C1 segment of cervical spinal cord (tissue), 14 donors: ENCODE measurements at places on chromosomes 12 and 14.

DNA sequence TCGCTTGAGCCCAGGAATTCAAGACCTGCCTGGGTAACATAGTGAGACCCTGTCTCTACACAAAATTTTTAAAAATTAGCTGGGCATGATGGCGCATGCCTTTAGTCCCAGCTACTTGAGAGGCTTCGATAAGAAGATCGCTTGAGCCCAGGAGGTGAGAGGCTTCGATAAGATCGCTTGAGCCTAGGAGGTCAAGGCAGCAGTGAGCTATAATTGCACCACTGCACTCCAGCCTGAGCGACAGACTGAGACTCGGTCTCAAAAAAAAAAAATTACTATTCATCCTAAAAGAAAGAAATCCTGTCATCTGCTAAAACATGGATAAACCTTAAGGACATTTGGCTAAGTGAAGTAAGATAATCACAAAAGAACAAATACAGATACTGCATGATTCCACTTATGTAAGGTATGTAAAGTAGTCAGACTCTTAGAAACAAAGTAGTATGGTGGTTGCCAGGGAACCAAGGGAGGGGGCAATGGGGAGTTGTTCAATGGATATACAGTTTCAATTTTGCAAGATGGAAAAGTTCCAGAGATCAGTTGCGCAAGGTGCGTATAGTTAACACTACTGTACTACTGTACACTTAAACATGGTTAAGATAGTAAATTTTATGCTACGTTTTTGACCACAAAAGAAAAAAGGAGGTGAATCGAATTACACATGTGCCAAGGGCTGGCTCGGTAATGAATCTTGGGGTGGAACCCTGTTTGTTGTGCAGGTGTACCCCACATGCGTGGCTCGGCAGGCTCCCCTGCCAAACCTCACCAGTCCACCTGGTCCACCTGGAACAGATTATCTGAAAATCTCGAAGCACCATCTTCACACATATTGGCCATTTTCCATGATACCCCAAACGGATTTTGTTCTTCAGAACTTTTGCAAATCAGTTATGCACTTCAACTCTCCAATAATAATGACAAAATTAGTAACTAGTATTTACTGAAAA, 18.3 kb upstream of the ATP2A2 start:
- no peak for DNase-seq

DNA sequence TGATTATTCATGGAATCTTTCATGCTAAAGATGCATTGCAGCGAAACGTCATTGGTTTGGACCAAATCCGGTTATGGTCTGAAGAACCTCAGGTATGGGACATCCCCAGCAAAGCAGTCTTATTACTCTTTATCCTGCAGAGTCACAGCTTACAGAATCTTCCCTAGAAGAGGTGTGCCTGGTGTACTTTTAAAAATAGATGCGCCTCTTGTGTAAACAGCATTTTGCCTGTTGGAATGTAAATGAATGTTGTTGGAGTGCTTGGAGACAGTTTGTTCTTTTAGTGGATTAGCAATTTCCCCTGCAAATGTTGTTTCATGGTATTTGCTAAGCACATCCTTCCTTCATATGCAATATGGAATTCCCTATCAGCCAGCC, 242.5 kb downstream of the ZFP36L1 start:
- no peak for DNase-seq

DNA sequence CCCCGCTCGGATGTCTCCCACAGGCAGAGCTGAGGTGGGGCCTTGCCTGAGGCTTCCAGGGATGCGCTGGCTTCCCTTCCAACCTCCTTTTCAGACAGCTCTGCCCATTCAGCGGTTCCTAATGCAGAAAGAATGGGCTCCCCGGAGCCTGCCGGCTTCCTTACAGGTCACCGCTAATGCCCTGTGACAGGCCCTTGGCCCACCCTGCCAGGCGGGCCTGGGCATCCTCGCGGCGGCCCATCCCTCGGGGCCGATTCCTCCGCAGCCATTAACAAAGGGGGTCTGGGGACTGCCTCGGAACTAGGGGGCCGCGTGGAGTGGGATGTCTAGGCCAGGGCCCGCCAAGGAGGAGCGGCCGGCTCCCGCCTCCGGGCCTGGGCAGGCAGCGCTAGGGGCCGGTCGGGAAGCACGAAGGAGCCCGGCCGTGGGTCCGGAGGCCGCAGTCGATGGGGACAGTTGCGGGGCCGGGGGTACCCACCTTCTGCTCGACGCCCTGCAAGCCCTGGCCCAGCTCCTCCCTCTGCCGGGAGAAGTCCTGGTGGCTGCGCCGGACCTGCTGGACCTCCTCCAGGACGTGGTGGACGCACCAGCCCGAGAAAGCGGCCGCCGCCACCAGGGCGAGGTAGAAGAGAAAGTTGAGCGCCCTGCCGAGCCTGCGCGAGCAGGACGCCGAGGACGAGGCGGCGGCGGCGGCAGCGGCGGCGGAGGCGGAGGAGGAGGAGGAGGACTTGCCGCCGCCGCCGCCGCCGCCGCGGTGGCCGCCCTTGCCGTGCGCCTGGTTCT, 738 bp downstream of the CKAP4 start:
- DNase-seq = peak; percentile 15

- DNase-seq = no peak
These were observed 286.8 kb downstream of the DIO2 start for GRCh38 chr14:79924551-79924950.

DNA sequence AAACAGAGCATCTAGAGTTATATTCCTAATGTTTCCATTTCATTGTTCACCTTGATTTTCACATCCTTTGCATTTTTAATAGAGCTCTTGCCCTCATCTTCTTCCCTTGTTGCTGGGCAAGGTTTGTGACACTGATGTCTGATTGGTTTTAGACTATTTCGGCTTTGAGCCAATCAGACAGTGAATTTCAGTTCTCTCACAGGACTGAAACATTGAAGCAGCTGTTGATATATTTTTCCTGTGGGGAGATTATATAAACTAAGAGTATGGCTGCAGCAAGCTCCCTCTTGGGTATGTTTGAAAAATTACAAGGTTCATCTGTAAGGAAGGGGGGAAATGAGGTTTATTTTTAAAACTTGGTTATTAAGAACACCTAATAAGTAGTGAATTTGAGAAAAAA, 51.2 kb downstream of the ATF7IP start:
- no peak for DNase-seq

- no peak for DNase-seq
These were observed 5.3 kb downstream of the SLC15A5 start for GRCh38 chr12:16272222-16272621.

GRCh38 chr12:32789916-32790315, 34.2 kb upstream of the YARS2 start:
- no peak for DNase-seq

- no peak for DNase-seq
These were observed 382.4 kb downstream of the APAF1 start for GRCh38 chr12:99027461-99027860.

DNA sequence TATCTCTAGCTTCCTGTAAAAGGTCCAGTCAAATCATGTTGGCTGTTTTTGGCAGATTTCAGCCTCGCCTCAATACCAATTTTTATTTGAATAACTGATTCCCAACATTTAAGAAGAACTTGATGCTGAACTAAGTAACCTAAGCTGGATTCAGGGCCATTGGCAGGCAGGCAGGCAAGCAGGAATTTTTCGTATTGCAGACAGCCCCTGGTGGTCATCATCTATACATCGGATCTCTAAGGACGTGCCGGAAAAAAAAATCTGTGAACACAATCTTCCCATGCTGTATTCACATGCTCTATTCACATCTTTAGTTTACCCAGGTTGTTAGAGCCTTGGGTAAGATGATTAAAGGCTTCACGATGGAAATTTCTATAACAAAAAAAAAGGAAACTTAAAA, 7.0 kb downstream of the VCPKMT start:
- DNase-seq = no peak

GRCh38 chr14:99945732-99946651, 119.2 kb upstream of the EVL start:
- DNase-seq = no peak

- DNase-seq = no peak
These were observed 23.0 kb upstream of the ATP2B1 start for GRCh38 chr12:89731614-89732013.

DNA sequence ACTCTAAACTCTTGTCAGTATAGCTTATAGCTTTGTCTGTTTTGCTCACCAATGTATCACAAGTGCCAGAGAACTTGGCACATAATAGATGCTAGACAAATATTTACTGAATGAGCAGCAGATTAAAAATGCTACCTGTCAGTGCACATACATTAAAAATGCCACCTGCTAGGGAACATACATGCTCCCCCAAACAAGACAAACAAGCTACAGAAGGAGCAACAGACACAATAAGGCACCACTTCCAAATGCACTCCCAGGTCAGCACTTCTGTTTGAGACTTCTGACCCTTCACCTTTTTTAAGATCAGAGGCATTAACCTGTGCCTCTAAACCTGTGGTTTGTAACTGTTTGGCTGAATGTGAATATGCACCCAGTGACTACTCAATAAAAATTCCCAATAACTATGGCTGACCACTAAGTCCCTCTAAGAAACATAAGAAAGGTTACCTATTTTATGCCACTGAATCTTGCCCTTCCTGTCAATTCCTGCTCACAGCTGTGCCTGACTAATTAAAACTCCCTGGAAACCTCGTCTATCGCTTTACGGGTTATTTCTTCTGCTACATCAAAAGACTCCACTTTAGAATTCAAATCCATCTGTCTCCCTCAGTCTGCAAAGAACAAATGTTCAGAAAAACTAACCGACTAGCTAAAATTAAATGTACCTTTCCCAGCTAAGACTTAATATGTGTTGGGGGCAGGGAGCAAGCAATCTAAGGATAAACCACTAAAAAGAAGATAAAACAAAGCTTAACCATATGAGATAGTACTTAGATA, 41.0 kb downstream of the HECTD4 start:
- DNase-seq = no peak

GRCh38 chr12:42564996-42565395, 24.6 kb downstream of the PRICKLE1 start:
- DNase-seq = no peak

GRCh38 chr14:97415907-97416306, 618.7 kb downstream of the VRK1 start:
- DNase-seq = no peak

- DNase-seq = no peak
These were observed 1044.9 kb upstream of the FLRT2 start for GRCh38 chr14:84485036-84485435.

GRCh38 chr12:22130671-22131070, 84.7 kb downstream of the CMAS start:
- no peak for DNase-seq

DNA sequence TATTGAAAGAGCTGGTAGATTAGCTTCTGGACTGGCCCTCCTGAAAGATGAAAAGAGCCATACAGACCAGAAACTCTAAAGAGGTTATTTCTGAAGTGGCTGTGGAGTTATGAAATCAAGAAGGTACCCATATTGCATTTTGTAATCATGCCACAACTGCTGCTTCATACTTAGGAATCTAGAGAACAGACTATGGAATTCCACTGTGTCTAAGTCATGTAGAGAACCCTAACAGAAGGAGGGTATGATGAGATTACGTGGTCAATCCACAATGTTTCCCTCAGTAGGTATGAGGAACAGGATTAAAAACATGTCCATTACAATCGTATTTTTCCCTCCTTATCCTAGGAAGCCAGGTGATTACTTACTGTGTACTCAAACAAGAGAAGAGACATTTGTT, 708.8 kb downstream of the RERGL start:
- DNase-seq = no peak

GRCh38 chr12:70122804-70123203, 120.4 kb upstream of the CNOT2 start:
- no peak for DNase-seq

DNA sequence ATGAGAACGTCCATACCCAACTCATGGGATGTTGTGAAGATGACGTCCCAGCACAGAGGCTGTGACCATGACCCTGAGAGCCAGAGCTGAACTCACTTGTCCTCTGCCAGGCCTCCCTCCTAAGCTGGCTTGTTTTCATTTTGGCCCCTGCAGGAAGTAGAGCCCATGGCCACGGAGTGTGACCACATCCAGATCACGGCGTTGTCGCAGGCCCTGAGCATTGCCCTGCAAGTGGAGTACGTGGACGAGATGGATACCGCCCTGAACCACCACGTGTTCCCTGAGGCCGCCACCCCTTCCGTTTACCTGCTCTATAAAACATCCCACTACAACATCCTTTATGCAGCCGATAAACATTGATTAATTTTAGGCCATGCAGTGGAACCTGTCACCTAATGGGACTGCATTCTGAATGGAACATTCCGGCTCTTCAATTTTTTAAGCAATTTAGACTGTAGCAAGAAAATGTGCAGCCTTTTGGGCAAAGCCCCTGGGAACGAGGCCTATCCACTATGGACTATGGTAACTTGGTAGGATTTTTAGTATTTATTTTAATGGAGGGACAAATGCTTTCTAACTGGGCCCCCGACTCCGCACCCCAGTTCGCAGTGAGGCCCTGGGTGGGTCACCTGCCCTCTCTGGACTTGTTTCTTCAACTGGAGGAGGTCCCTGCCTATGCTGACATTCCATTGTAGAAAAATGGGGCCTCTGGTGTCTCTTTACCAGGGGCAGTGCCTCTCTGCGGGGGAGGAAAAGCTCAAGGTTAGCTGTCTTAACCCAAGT, 19.6 kb downstream of the OTUB2 start:
- no peak for DNase-seq

DNA sequence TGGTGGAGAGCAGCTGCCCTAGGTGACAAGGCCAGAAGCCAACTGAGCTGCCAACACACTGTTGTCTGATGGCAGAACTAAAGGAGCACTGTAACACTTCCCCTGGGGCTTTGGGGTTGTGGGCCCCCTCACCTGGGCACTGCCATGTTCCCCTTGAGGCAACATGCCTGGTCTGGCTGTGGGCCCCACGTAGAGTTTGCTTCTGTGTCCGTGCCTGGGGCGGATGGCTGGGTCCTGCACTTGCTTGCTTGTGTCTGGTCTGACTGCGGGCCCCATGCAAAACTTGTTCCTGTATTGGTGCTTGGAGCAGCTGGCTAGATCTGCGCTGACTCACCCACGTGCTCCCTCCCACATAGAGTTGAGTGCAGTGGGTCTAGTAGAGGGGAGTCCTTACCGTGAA, 78.4 kb downstream of the MNAT1 start:
- no peak for DNase-seq

DNA sequence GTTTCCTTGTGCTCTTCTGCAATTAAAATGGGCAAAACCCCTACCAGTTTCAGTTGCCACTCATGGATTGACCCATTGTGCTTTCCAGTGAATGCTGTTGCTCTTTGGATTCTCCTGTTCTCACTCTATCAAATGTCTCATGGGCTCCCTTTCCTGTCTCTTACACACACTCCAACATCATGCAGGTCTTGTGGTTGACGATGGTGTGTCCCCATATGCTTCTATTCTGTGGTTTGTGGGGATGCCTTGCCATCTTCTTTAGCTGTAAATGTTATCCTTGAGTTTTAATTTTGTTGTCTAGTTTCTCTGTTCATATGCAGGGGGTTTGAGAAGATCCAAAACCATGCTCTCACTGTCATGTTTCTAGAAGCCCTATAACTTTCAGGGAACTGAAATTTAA, 31.9 kb upstream of the FBXO34 start:
- no peak for DNase-seq

- DNase-seq = no peak
These were observed 4.7 kb upstream of the EPYC start for GRCh38 chr12:91009319-91009950.
